ENCODE measurements at places on chromosomes 12 and 14.

- DNase-seq, result peak; percentile 28
Observed at GRCh38 chr12:67698672-67699581, 50.4 kb downstream of the DYRK2 start.

GRCh38 chr12:130804216-130804615 lies 34.8 kb downstream of the STX2 start:
- no peak for DNase-seq

DNA sequence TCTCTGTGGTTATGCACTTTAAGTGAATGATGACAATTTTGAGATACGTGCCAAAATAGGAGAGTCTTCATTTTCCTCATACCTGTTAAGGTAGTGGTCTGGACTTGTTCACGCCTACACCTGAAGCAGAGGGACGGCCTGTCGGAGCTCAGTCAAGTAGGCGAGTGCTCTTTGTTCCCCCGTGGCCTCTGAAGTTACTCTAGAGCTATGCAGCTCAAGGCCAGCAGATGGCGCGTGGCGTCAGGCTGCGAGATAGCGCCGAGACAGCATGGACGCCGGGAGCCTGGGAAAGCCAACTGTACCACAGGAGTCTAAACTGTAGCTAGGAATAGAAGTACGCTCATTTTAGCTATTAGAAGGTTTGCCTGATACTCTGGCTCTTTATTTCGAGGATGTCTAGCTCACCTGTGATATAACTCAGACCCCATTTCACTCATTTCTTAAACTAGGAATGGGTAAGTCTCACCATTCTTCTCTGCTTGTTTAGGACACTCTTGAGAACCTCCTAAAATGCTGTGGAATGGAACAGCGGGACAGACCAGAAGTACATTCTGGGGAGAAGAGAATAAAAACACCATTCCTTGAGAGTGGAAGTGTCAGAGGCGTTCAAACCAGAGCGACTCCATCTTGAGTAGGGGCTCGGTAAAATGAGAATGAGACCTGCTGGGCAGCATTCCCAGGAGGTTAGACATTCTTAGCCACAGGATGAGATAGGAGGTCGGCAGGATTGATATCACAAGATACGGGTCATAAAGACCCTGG lies 267.4 kb upstream of the HMGA2 start:
- DNase-seq, result peak; percentile 54

DNA sequence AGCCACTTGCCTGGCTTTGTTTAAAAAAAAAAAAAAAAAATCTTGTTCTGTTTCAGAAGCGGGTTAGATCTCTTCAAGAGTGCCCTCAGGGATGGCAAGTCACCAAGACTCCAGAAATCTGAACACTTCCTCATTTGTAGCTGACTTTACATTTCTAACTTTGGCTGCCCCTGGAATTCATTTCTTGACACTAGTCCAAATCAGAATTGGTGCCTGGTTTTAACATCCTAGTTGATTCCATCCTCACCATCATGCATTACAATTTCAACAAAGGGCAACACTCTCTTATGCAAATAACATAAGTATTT lies 295.5 kb downstream of the RMST start:
- no peak for DNase-seq

GRCh38 chr14:88683119-88683518 lies 109.6 kb downstream of the EML5 start:
- DNase-seq, result no peak

DNA sequence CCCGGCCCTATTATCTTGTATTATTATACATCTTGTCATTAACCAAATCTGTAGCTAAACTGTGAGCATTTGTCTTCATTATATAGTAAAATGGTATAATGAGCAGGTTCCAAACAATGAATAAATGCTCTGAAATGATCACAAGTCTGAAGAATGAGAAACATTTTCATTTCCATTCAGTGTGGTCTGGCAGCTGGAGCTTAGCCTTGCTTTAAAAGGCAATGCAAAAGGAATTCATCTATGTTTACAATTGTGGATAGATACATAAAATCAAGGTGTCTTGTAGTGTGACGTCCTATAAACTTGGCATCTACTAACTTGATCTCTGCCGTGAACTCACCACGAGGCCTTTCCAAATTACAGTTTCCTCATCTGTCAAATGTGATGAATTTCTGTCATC lies 168.3 kb downstream of the RMST start:
- DNase-seq, result no peak

DNA sequence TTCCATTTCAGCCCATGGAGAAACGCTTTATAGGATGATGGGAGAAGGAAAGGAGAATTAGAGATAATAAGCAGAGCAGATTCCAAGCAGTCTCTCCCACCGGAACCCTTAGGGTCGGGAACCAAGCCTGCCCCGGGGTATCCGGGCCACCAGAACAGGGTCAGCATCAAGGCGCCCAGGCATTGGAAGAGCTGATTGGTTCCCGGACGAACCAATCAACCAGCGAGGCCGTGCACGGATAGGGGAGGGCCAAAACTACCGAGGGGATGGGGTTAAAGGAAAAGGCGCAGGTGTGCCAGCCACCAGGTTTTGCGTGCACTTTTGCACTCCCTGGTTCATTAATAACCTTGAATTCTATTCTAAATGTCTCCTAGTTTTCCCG lies 1.7 kb downstream of the PPM1H start:
- no peak for DNase-seq
